Stimulated activated CD8-positive, alpha-beta memory T cell treated with anti-CD3 and anti-CD28 coated beads, Interleukin-15, amount 100 ng/mL, for 4 hours (primary cell): ENCODE measurements at places on chromosomes 5 and 9.

- DNase-seq: no peak
These were observed 265.0 kb upstream of the ZNF608 start for GRCh38 chr5:125011419-125011818.

GRCh38 chr9:7370381-7370780 lies 429.2 kb downstream of the DMAC1 start:
- DNase-seq: no peak

DNA sequence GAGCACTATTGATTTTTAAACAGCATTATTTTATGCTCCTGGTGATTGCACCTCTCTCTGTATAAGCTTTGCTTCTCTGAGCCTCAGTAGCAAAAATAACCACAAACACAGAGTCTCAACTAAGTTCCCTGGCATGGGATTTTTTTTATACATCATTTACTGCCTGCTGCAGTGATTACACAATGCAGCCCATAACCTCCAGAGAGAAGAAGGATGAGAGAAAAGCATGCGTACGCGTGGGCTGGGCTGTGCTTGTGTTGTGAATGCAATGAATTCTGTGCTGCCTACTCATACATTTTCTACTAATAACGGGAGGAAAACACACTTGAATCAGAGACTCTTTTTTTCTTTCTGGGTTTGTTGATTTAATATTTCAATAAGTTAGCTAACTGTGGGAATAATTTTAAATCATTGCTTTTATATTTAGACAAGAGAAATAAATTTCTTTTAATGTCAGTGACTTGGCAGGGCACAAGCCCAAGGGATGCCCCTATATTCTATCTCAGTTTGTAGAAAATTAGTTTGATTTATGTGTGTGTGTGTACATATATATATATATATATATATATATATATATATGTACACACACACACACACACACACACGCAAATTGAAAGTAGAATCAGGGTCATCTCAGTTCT lies 351.5 kb downstream of the MED10 start:
- no peak for DNase-seq

- no peak for DNase-seq
These were observed 926.3 kb upstream of the ARRDC3 start for GRCh38 chr5:92309336-92309991.
